Sigmoid colon (tissue), 7 donors: ENCODE measurements at places on chromosomes 5 and 9. TPM values are rescaled to one million over a fixed set of nuclear protein-coding genes. Genes with fewer than 3 reads are reported as not detected.

IGIP gene
- polyA plus RNA-seq, result 3.9 TPM

HAVCR1 gene
- 1.5 TPM for polyA plus RNA-seq

SYK gene
- polyA plus RNA-seq, result 29.4 TPM

TEK gene
- polyA plus RNA-seq, result 0.60 TPM

CYLC2 gene
- not detected for polyA plus RNA-seq

KCNIP1 gene
- not detected for polyA plus RNA-seq

SLC6A7 gene
- polyA plus RNA-seq, result 10.8 TPM

POLK gene
- 4.2 TPM for polyA plus RNA-seq

LCN9 gene
- polyA plus RNA-seq, result not detected

GLE1 gene
- polyA plus RNA-seq, result 24.6 TPM

AQP3 gene
- 13.6 TPM for polyA plus RNA-seq

NRG2 gene
- polyA plus RNA-seq, result not detected

GFI1B gene
- polyA plus RNA-seq, result 0.92 TPM

BHMT2 gene
- 3.0 TPM for polyA plus RNA-seq

NLN gene
- polyA plus RNA-seq, result 43.7 TPM

PHYKPL gene
- polyA plus RNA-seq, result 47.6 TPM

RPS23 gene
- polyA plus RNA-seq, result 2,837 TPM

TXNDC8 gene
- not detected for polyA plus RNA-seq

WNT8A gene
- polyA plus RNA-seq, result not detected

INSL4 gene
- not detected for polyA plus RNA-seq

PCDHGA2 gene
- polyA plus RNA-seq, result not detected

ADGRV1 gene
- 0.60 TPM for polyA plus RNA-seq

PLCXD3 gene
- 0.60 TPM for polyA plus RNA-seq

NUTM2F gene
- not detected for polyA plus RNA-seq

GABRG2 gene
- polyA plus RNA-seq, result not detected

FAM114A2 gene
- polyA plus RNA-seq, result 12.2 TPM

SLIT3 gene
- polyA plus RNA-seq, result 4.2 TPM

ELOVL7 gene
- 8.9 TPM for polyA plus RNA-seq
